ENCODE measurements at places on chromosomes 3 and 15. TPM values are rescaled to one million over a fixed set of nuclear protein-coding genes. Genes with fewer than 3 reads are reported as not detected.

The CCR9 gene
- not detected for total RNA-seq

The BRK1 gene
- total RNA-seq, result 115 TPM

The CYP11A1 gene
- total RNA-seq, result not detected

The SAMMSON gene
- total RNA-seq, result not detected

The EPHB1 gene
- not detected for total RNA-seq

The ALDH1L1 gene
- 0.72 TPM for total RNA-seq

The AGTR1 gene
- total RNA-seq, result not detected

The USP13 gene
- total RNA-seq, result 2.4 TPM

The MNS1 gene
- total RNA-seq, result 0.48 TPM

The SLC28A2 gene
- not detected for total RNA-seq

The LRRC31 gene
- 0.24 TPM for total RNA-seq

The CA12 gene
- total RNA-seq, result 122 TPM

The PRR20G gene
- not detected for total RNA-seq

The GAP43 gene
- not detected for total RNA-seq

The NRROS gene
- not detected for total RNA-seq

Measured in tracheal epithelial cell (primary cell).